ENCODE measurements at places on chromosomes 12 and 14. TPM values are rescaled to one million over a fixed set of nuclear protein-coding genes. Genes with fewer than 3 reads are reported as not detected.

The CABP1 gene
- total RNA-seq, result not detected

The AKAP5 gene
- total RNA-seq, result 1.5 TPM

The OVCH1 gene
- not detected for total RNA-seq

The OTX2 gene
- not detected for total RNA-seq

The RBP5 gene
- total RNA-seq, result 0.84 TPM

The KCNK10 gene
- not detected for total RNA-seq

The KRT6A gene
- not detected for total RNA-seq

The GXYLT1 gene
- 9.3 TPM for total RNA-seq

The ACSM4 gene
- total RNA-seq, result not detected

The GDF3 gene
- total RNA-seq, result not detected

The CD69 gene
- total RNA-seq, result 86.5 TPM

The RERG gene
- not detected for total RNA-seq

The SOX5 gene
- total RNA-seq, result not detected
